ENCODE measurements at places on chromosomes 7 and 10.

GRCh38 chr7:80348223-80348622, 163.6 kb downstream of the GNAT3 start:
- no peak for DNase-seq

- no peak for DNase-seq
Observed at GRCh38 chr10:60944910-60945297, 919 bp upstream of the RHOBTB1 start.

DNA sequence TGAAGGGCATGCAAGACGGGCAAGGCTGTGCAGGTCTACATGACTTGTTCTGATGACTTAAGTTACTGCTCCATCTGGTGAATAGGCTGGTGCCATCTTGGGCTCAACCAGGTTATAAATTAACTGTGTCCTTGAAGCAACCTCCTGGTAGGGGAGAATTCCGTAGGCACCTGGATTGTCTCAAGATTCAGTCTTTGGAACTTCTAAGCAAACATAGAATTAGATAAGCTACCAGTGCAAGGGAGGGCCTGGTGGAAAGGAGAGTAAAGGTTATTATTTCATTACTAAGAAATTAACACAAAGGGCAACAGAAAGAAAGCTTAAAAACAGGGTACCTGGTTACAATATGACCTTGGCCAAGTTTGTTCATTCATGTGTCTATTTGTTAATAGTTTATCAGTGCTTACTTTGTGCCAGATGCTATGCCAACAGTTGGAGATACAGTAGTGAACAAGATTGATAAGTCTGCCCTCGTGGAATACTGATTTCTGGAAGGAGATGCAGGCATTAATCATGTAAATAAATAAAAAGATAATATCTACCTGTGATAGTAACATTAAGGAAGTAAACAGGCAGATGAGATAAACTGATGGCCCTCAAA, 107.0 kb upstream of the PALS2 start:
- DNase-seq: no peak

DNA sequence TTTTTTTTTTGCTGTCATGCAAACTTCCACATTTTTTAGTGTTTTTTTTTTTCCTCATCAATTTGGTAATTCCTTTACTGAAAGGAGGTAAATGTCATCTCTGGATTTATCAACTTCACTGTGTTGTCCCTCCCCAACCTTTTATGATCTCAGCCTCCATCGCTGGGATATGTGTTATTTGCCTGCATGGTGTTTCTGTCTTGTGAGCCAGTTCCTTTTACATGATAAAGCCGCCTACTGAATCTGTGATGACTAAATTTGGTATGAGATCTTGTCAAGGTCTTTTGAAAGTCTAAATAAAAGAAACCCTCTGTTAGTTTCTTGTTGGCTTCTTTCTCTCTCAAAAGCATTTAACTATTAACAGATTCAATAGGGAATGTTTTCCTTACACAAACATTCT, 39.3 kb downstream of the TAS2R41 start:
- DNase-seq: no peak

- no peak for DNase-seq
Observed at GRCh38 chr10:27474741-27475140, 29.4 kb upstream of the RAB18 start.

DNA sequence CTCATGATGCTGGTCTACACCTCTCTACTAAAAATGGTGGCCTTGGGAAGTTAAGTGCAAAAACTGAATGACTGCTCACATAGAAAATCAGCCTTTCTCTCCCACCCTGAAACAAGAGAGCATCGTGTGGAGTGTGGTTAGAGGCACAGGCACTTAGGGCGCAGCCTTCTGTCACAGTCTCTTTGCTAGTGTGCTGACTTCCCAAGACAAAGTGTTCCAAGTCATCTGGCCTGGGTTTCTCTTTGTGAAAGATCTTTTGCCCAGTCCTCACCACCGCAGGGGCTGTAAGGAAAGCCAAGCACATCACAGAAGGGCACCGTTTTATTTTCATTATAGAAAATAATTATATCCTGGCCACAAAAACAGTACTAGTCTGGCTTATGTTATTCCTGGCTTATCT, 12.5 kb downstream of the STN1 start:
- no peak for DNase-seq

DNA sequence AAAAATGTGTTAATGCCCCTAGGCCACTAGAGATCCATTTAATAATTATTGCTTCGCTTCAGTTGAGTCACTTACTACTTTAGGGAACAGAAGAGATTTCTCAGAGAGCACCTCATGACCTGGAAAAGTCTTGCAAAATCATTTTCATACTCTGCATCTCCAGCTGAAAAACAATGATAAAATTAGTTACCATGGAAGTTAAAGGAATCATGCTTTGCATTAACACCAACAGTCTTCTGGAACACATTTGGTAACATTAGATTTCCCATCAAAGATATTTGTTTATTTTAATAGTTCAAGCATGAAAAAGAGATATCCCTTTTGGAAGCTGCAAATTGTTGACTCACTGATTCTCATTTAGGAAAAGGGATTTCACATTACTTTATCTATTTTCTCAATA, 1.8 kb upstream of the STEAP2 start:
- DNase-seq: no peak

GRCh38 chr7:6235029-6235871, 37.2 kb downstream of the CYTH3 start:
- DNase-seq: no peak

GRCh38 chr7:87231258-87231657, 11.7 kb upstream of the TMEM243 start:
- DNase-seq: no peak

DNA sequence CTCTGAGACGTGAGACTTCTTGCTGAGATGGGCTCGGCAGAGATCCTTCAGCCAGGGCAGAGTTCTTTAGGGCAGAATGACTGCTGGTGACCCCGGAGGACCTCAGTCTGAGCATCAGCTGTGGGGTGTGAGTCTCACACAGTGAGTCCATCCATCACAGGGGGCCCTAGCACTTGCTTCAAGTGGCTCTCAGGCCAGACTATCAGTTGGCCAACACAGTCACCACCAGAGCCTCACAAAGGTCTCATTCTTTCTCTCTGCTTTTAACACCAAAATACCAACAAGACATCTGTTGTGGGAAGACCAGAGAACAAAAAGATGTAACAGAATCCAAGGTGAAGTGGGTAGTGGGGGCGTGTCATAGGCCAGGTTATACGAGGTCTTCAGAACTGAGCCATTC, 345.6 kb upstream of the NRP1 start:
- no peak for DNase-seq

- DNase-seq: no peak
Observed at GRCh38 chr7:2157473-2158279, 75.1 kb downstream of the MAD1L1 start.

- DNase-seq: no peak
Observed at GRCh38 chr10:23399701-23400144, 39.2 kb upstream of the OTUD1 start.

- DNase-seq: no peak
Observed at GRCh38 chr10:23371073-23371472, 26.5 kb upstream of the C10orf67 start.

- DNase-seq: no peak
Observed at GRCh38 chr7:151790095-151790829, 86.7 kb downstream of the PRKAG2 start.

- peak; percentile 50 for DNase-seq
Observed at GRCh38 chr10:86535132-86535882, 13.7 kb upstream of the WAPL start.

GRCh38 chr7:24889611-24890010, 90.4 kb downstream of the OSBPL3 start:
- DNase-seq: no peak

- no peak for DNase-seq
Observed at GRCh38 chr10:29470843-29471543, 163.8 kb downstream of the SVIL start.

DNA sequence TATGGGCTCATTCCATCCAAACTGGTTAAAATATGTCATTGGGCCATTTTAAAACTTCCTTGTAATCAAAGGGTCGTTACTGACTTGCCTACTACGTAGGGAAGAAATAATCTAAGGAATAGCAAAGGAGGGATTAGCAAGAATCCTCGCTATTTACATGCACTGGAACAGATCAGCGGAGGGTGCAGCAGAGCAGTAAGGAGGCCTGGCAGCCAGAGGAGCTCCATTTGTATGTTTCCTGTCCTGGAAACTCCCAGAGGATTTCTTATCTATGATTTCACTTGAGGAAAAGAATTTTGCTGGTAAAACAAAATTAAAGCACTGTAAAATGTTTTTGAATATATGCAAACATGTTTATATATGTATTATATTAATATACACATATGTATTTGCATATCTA, 107.3 kb downstream of the TPK1 start:
- no peak for DNase-seq

- no peak for DNase-seq
Observed at GRCh38 chr7:30612658-30613265, 18.1 kb downstream of the GARS1 start.

- no peak for DNase-seq
Observed at GRCh38 chr7:158567153-158567603, 20.4 kb downstream of the PTPRN2 start.

Measured in GM19239 (cell line).